Stimulated activated CD4-positive, alpha-beta T cell treated with anti-CD3 and anti-CD28 coated beads, TNF-alpha, amount 100 ng/mL, for 1 hour (primary cell): ENCODE measurements at places on chromosomes 11 and 22.

GRCh38 chr11:129012880-129013279 lies 70.2 kb upstream of the TP53AIP1 start:
- DNase-seq: no peak

- DNase-seq: no peak
Measured at GRCh38 chr11:121309688-121310087, 17.1 kb downstream of the SC5D start.

- DNase-seq: no peak
Measured at GRCh38 chr22:42332089-42332488, 61.6 kb upstream of the TCF20 start.

- no peak for DNase-seq
Measured at GRCh38 chr11:36362902-36363301, 66.8 kb downstream of the PRR5L start.

DNA sequence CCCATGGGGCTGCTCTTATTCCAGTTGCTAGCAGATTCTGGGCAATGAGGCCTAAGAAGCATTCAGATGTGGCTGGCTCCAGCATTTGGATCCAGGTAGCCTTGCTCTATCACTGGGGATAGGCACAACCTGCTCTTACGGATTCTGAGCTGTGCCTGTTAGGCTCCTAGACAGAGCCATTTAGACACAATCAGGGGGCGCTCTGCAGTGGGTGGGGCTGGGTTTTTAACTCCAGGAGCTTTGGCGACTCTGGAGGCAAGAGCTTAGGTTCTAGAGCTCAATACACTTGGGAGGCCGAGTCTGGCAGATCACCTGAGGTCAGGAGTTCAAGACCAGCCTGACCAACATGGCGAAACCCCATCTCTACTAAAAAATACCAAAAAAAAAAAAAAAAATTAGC lies 32.0 kb downstream of the KCNC1 start:
- no peak for DNase-seq

DNA sequence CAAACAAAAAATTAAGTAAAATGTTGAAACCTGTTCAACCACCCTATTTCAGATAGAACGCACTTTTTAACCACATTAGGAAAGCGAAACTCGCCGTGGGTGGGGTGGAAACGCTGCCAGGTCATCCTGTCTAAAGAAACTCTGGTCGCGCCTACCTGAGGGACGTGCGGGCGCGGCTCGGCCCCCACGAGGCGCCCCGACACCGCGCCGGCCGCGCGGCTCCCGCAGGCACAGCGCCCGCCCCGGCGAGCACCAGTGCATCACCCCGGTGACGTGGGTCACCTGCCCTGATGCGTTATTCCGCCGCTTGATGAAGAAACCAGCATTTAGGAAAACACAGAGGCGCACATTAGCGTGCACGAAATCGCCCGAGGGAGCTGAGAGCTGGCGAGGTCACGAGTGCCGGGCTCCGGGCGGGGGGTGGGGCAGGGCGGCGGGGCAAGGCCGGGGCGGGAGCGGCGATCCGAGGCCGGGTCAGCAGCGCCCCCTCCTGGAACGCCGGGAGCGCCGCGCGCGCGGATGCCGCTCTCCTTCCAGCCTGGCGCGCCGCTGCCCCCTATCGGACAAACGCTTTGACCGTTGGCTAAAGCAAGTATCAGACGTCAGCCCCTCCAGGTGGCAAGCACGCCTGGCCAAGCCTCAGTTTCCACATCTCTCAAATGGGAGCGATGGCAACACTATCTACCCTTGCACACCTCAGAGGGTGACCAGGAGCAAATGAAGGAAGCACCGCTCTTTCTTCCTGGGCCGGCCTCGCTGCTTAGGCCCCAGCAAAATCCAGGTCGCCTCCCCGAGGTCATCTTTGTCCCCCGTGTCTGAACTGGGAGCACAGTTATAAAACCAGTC lies 15.7 kb upstream of the SNX32 start:
- DNase-seq: peak; percentile 80
